ENCODE measurements at places on chromosomes 4 and X.

GRCh38 chrX:39451046-39451445 lies 646.7 kb downstream of the BCOR start:
- no peak for DNase-seq

GRCh38 chrX:131577999-131578734 lies 34.3 kb downstream of the OR13H1 start:
- no peak for DNase-seq

- DNase-seq: no peak
These were observed 78.4 kb downstream of the LUZP4 start for GRCh38 chrX:115367951-115368350.

DNA sequence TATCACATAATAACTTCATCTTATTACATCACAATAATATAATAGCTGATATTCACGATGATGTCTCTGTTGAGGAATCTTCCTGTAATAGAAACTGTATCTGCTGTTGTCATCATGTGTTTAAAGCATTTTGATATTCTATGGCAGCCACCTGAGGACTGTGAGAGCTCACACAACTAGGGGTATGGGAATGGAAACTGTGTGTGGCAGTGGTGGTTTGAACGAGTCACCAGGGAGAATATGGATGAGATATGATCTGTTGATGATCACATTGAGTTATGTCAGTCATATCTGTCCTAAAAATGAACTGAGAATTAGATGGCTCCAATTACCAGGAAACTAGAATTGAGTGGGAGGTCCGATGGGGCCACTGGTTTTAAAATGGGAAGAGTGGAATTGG lies 169.6 kb downstream of the MID1IP1 start:
- DNase-seq: no peak

DNA sequence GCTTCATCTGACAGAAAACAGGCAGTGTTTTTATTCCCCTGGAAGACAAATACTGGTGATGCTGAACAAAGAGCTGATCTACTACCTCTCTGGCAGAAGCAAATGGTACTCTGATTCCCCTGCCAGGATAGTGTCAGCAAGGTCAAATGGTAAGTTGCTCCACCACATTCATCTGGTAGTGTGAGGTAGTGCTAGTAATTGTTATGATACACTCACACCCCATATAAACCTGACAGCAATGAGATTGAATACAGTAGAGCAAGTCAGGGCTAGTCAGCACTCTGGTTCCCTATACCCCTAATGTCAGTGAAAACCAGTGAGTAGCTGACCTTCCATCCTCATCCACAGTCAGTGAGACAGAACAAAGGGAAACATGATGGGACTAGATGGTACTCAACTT lies 3.4 kb upstream of the SPIN4 start:
- DNase-seq: no peak

GRCh38 chr4:148330161-148330560 lies 112.1 kb downstream of the NR3C2 start:
- no peak for DNase-seq

DNA sequence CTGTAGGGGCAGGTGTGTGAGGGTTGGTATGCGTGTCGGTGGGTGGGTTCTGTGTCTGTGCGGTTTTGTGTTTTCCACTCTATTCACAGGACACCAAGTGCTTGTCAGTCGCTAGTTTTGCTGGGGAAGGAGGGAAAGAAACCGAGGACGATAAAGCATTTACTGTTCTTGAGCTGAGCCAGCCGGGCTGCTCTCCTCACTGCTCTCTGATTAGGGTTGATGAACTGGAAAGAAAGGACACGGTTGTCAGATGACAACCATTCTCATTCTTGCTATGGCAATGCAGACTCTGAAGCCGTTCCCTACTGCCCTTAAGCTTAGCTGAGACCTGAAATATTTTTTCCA lies 832 bp downstream of the EGFL6 start:
- no peak for DNase-seq

DNA sequence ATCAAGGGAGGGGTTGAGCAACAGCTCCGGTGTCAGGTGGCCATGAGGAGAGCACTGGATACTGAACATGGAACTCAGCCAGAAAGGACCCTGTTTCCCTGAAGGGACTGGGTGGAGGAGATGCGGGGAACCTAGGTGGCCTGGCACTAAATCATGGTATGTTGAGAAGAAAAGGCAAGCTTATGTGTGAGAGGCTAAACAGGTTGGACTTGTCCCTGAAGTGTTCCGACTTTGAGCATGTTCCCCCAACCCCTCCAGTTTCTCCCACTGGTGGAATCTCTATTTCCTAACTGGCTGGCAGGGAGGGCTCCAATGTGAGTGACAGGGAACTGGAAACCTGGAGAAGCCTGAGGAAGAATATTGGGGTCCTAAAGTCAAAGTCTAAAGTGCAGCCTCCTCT lies 69.5 kb downstream of the PLAC1 start:
- no peak for DNase-seq

DNA sequence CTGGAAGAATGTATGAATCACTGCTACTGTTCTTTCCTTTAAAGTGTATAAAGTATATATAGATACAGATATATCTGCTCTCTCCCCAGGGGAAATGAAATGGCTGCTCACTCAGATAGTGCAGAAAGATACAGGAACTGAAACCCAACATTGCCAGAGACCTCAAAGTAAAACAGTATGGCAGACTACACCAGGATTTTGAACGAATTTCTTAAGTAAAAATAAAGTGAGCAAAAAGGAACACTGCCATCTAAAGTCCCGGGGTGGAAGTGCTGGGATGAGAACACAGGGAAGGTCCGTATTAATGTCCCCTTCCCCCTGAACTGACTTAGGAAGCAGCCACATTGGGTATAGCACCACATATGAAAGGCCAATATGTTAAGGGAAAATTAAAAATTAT lies 93.4 kb downstream of the TMA16 start:
- DNase-seq: no peak

DNA sequence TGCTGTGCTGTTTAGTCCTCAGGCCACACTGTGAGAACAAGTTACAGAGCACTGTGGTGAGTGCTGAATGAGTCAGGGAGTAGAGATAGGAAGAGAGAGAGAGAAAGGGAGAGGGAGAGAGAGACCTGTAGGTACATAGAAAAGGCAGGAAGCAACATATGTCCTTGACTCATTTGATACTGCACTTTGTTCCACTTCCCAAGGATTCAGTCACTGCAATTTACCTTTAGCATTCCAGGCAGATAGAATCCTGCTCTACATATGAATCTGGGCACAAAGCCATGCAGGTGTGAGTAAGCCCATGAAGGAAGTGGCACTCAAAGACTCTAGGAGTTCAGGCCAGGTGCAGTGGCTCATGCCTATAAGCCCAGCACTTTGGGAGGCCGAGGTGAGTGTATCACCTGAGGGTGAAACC lies 1.0 kb upstream of the DAPP1 start:
- DNase-seq: no peak

- peak; percentile 43 for DNase-seq
These were observed 294.1 kb downstream of the STIM2 start for GRCh38 chr4:27154706-27155105.

GRCh38 chrX:40506201-40506985 lies 74.4 kb upstream of the ATP6AP2 start:
- DNase-seq: no peak

DNA sequence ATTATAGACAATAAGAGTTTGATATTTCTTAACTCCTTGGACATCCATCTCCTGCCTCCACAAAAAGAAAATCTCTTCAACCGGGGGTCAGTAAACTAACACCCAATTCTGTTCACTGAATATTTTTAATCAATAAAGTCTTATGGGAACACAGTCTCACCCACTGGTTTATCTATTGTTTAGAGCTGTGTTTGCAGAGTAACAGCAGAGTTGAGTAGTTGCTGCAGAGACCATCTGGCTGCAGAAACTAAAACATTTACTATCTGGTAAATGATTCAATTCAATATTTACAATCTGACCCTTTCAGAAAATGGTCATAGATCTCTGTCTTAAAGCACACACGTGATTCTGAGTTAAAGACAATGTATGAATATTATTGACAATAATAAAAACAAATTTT lies 94.0 kb downstream of the TMA16 start:
- DNase-seq: no peak

- no peak for DNase-seq
These were observed 448.5 kb downstream of the TRAM1L1 start for GRCh38 chr4:116636917-116637316.

DNA sequence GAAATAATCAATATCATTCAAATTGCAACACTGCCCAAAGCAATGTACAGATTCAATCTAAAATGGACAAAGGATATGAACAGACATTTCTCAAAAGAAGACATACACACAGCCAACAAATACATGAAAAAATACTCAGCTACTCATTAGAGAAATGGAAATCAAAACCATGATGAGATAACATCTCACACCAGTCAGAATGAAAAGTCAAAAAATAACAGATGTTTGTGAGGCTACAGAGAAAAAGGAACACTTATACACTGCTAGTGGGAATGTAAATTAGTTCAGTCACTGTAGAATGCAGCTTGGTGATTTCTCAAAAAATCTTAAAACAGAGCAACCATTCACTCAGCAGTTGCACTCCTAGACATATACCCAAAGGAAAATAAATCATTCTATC lies 205.2 kb downstream of the DKK2 start:
- DNase-seq: no peak

DNA sequence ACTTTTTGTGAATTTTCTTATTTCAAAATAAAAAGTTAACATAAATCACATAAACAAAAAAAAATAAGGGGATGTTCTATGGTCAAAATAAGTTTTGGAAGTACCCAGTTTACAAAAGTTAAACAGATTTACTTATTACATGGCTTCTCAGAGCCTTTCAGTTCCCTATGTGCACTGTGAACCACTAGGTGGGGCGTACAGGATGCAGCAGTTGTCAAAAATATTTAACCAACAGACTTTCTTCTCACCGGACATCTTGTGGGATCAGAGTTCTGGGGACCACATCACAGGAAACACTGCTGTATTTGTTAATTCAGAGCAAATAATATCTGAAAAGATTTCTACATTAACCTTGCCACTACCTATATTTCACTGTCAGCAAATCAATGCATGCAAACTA lies 74.1 kb downstream of the SMARCA1 start:
- DNase-seq: no peak

- no peak for DNase-seq
These were observed 69.4 kb downstream of the PABPC4L start for GRCh38 chr4:134132086-134132783.
